Glutamatergic neuron (in vitro differentiated cells): ENCODE measurements at places on chromosomes 4 and X. TPM values are rescaled to one million over a fixed set of nuclear protein-coding genes. Genes with fewer than 3 reads are reported as not detected.

The AFF2 gene
- total RNA-seq: 12.2 TPM

The SLC16A2 gene
- total RNA-seq: 28.7 TPM

The P2RY10 gene
- not detected for total RNA-seq

The PRAF2 gene
- 41.5 TPM for total RNA-seq

The FANCB gene
- 3.4 TPM for total RNA-seq

DNA sequence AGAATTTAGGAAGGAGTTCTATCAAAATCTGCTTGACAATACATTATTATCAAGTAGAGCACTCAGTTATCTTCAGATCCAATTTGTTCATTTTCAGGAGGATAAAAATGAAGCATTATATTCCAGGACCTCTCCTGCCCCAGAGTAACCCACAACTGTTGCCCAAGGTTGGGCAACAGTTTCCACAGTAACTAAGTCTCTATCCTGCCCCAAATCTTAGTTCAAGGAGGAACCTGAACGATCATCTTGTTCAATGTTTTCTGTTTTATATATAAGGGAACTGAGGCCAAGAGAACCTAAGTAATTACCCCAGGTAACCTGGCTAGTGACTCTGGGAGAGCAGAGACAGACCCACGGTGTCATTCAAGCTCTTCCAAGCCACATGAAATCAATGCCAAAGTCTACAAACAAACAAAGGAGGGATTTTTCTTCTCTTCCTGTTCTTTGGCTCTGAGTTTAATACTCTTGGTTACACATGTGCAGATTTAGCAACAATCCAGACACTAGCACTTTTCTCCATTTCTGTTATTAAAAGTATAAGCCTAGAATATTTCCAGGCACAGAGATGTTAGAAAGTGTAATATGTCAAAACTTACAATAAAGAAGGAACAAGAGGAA lies 105.6 kb downstream of the C4orf51 start:
- DNase-seq: no peak

- DNase-seq: no peak
Measured at GRCh38 chr4:156439576-156440200, 486.0 kb upstream of the CTSO start.

DNA sequence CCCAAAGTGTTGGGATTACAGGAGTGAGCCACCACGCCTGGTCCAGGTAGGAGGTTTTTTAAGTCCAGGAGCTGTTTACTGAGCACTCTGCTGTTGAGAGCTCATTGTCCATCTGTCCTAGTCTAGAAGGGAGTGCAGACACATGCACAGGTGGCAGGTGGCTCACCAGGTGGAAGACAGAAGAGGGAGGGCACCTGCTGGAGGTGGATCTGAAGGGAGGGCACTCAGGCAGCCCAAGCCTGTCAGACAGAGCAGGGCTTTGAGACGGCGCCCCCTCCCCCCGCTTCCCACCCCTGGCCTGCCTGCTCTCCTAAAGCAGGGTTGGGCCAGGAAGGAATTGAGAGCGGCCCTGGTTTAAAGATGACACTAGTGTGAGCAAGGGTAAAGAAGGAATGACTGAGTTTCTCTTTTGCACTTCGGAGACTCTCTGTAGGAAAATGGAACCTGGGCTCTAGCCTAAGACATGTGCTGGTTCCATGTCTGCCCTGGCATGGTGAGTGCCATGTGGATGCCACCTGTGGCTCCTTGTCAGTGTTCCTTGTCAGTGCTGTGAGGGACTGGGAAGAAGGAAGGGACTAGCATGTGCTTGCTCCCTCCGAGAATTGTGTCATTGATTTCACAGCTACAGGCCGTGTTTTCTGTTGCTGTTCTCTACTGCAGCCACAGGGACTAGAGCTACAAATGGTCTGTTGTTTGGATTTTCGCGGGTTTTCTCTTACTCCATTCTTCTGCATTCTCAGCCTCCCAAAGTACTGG lies 108.6 kb downstream of the TNIP2 start:
- DNase-seq: no peak

DNA sequence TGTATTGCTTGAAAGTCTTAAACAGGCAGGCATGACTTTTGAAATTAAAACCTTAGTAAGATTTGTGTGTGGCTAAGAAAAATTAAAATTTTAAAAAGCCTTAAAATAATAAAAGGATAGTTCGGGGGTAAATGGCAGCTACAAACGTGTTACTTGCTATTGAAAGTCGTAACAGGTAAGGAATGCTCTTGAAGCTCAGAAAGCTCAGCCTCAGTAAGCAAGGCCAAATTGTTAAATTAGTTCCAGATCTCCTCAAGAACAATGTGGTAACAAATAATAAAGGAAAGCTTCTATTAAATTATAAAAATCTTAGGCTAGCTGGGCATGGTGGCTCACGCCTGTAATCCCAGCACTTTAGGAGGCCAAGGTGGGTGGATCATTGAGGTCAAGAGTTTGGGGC lies 25.5 kb downstream of the PRMT9 start:
- DNase-seq: no peak

DNA sequence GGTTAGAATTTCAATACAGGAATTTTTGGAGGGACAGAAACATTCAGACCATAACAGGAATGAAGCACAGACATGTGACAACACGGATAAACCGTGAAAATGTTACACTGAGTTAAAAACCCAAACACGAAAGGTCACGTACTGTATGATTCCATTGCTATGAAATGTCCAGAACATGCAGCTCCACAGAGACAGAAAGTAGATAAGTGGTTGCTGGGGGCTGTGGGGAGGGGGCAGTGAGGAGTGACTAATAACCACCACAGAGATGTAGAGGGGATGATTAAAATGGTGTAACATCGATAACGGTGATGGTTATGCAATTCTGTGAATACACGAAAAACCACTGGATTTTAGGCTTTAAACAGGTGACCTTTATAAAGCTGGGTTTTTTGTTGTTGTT lies 8.3 kb downstream of the GPR143 start:
- DNase-seq: no peak
